GOT3 (cell line): ENCODE measurements at places on chromosomes 7 and 10.

- no peak for DNase-seq
Observed at GRCh38 chr10:95315509-95315908, 24.7 kb upstream of the PDLIM1 start.

DNA sequence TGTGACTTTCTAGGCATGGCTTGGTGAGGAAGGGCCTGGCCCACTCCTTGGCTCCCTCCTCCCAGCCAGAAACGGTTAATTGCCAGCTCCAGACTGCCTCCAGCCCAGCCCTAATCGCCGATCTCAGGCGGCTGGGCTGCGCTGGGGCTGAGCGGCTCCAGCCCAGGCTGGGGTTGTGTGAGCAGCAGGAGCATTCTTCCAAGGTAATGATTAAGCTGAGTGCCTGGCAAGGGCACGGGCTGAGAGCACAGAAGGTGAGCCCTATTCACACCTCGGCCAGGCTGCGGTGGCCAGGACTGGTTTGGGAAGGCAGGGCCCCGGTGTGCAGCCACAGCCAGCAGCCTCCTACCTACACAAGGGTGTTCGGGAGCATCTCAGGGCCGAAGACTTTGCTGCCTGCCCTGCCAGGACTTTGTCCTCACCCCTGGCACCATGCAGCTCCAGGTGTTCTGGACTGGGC is at the start of gene TMEM72:
Gene TMEM72 (plus strand): TSS at position 257 of the 460 bp plus-strand sequence. CDS start 176 bp downstream, at position 433.
- DNase-seq, result no peak

DNA sequence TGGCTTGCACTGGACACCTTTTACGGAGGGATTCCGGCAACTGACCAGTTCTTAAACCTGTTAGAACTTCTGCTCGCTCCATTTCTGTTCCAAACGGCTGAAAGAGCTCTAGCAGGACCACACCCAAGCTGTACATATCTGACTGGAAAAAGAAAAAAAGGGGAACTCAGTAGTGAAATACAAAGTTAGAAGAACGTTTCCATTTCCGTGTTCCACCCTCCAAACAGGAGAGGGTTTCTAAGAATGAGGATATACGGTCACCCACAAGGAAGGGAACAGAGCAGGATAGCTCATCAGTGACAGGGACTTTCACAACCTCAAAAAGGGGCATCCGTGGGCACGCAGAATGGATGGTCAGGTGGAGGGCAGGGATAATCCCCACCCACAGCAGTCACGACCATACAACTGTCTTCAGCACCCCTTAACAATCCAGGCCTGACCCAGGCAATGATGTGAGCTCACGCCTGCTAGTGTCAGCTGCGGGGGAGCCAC is 4.3 kb upstream of the ANKRD61 start:
- no peak for DNase-seq

DNA sequence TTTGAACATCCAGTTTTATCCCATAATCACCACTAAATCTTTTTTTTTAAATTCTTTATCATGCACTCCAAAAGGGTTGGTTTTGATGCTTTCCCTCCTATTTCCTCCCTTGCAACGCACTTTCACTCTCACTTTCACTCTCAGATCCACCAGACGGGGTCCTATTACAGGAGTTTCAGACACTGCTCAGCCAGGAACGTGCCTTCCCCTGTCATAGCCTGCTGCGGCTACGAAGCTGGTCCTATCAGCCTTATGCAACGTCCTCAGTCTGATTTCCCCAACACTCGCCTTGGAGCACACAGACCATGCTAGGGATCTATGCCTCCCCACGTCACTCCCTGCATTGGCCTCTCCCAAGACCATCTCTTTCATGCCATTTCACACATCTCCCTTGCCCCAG is 23.4 kb downstream of the ZPBP start:
- no peak for DNase-seq

DNA sequence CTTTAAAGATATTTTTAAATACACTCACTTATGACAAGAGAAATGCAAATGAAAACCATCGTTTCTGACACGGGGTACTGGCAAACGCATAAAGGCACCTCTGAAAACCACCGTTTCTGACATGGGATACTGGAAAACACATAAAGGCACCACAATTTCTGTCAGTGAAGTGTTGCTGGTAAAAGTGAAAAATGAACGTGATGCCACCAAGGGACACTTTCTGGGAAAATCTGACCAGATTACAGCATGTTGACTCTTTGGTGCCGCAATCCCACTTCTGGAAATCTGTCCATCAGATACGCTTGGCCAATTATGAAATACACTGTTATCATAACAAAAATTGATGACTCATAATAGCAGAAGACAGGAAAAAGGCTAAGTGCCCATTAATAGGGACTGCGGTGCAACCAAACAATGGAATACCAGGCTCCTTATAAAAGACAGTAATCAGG is 131.7 kb downstream of the ZMYND11 start:
- DNase-seq, result no peak

- DNase-seq, result no peak
Observed at GRCh38 chr7:91949221-91950009, 8.8 kb downstream of the AKAP9 start.

DNA sequence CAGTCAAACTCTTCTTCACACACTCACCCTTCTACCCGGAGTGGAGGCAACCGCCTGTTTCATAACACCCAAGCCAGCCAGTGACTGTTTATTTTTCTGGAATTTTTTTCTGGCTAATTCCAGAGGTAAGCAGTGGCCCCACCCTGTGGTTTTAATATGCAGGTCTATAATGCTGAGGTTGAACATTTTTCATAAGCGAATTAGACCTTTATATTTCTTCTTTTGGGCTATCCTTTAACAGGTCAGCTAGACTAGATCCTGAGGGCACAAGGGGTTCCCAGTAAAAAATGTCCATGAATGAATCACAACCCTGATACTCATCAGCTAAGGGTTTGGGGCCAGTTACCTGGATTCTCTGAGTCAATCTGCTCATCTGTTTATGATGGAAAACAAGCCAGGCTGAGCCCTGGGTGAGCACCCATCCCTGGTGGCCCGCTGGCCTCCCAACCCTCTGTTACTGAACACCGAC is 76.2 kb downstream of the GRB10 start:
- DNase-seq, result no peak

- DNase-seq, result no peak
Observed at GRCh38 chr7:1053002-1053411, 8.7 kb downstream of the GPR146 start.

DNA sequence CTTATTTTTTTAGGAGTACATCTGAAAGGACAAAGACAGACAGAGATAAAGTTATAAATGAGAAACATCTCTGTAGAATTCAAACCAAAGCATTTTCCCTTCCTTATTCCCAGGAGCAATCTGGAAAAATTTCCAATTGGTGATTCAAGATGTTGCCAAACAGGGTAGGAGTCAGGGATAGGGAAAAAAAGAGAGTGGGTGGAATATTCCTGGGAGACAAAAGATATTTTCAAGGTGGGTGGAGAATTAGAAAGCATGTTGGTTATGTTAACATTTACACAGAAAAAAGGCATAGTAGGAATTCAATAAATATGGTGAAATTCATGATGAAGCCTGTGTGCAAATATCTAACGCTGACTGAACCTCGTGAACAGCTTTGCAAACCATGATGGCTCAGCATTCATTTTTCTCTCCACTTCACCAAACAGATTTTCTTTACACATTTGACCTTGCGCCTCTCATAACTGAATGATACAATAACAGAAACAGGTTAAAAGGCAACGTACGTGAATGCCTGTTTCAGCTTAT is 25.1 kb downstream of the SLC26A5 start:
- DNase-seq, result no peak

GRCh38 chr7:138752518-138753149 is 45.2 kb upstream of the TMEM213 start:
- no peak for DNase-seq

GRCh38 chr10:96747734-96748550 is 27.6 kb upstream of the PIK3AP1 start:
- no peak for DNase-seq

DNA sequence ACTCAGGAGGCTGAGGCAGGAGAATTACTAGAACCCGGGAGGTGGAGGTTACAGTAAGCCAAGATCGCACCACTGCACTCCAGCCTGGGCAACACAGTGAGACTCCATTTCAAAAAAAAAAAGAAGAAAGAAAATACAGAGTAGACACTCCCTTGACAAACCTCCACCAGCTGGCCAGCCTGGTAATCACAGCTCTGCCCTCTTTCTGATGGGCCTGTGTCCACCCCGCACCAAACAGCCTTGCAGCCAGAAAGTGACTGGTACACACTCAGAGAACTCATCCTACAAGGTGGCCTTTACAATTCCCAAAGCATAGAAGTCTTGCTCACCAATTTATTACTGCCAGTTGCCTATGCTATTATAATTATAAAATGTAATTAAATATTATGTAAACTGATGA is 66.6 kb downstream of the COBL start:
- DNase-seq, result no peak

DNA sequence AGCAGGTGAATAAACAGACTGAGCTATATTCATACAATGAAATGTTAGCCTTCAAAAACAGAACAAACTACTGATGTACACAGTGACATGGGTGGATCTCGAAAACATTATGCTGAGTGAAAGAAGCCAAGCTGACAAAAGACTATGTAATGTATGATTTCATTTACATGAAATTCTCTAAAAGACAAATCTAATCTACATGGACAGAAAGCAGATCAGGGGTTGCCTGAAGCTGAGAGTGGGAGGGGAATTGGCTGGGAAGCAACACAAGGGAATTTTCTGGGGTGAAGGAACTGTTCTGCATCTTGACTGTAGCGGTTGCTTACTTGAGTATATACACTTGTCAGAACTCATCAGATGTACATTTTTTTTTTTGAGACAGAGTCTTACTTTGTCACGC is 121.7 kb upstream of the SVIL start:
- DNase-seq, result no peak

DNA sequence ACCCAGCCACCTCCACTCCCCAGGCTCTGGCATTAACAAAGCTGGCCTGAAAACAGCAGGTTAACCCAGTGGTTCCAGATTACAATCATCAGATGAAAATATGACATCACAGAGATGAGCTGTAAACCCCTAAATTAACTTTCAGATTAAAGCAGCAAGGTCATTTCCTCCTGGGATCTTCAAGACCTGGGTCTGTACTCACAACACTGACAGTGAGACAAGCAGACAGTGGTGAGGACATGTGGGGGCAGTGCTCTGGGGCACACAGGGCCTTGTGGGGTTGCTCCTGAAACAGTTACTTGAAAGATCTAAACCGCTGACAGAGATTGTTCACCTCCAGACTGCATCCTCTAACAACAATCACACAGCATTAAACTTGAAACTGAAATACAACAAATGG is 134.1 kb downstream of the ZNF438 start:
- no peak for DNase-seq

DNA sequence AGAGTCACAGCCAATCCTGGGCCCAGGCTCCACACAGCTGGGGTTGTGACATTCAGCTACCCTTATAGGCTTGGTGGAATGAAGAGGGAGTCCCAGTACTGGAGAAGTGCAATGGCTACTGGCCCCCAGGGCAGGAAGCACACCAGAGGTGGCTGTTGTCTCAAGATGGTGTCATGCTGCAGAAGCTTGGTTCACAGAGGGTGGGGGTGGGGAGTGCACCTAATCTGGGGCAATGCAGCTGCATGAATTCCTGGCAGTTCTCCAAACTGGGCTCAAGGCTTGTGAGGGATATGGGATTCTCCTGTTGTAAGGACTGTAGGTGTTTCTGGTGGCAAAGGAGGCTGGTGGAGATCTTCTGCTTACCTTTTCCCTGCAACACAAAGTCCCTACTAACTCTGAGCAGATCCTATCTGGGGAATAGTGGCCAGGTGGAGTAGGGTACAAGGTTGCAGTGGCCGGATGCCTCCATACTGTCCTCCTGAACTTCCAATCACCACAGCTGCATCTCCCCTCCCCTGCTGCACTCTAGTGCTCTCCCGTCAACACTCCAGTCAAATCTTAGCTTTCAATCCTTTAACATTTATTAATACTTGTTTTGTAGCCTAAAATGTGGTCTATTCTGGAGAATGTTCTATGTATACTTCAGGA is 27.4 kb upstream of the PLA2G12B start:
- no peak for DNase-seq

DNA sequence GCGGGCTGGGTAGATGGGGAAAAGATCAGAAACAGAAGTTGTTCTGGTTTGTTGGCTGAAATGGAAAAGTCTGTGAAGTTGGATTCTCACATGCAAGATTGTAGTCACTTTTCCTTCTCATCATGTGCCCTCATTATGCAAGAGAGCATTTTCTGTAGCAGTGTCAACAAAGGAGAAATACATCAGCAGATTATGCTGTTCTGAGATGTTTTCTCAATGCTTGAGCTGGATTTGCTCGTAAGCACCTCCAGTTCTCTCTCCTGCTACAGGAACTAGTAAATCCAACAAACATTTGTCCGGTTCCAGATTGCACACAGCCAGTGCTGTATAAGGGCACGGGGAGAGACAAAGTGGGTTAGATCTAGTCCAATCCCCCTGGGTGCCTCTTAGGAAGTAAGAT is 90.0 kb downstream of the GATA3 start:
- no peak for DNase-seq

DNA sequence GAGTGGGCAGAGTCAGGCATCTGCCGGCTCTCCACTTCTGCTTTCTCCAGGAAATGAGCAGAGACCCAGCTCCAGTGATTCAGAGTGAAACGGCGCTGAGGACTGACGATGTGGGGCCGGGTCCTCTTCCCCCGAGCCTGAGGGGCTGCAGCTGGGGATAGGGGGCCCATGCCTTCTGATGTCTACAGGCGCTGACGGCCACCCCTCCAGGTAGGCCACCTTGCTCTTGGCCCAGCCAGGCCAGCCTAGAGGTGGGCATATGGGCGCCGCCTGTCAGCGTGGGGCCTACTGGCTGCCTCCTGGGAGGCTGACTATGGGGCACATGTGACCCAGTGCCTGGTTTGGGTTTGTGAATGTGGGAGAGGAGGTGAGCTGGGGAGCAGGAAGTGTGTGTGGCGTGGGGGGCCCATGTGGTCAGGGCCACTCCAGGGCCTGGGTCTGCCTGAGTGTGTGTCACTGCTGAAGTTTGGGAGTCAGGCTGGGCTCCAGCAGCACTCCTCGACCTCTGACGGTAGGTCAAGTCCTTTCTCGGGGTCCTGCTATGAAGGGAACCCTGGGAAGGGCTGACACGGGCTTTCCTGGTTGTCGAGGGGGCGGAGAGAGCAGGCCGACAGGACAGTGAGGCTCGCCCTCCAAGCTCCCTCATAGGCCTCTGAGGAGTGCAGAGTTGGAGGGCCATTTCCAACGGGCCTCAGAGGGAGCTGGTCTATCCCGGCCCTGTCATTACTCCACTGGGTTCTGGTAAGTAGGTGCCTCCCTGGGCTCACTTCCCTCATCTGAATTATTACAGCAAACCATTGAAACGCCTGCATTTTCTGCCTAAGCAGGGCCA is at the start of gene WDFY4:
Gene WDFY4 (plus strand): TSS at position 82 of the 832 bp plus-strand sequence. CDS start 24,860 bp downstream, outside the sequence.
- DNase-seq, result no peak

DNA sequence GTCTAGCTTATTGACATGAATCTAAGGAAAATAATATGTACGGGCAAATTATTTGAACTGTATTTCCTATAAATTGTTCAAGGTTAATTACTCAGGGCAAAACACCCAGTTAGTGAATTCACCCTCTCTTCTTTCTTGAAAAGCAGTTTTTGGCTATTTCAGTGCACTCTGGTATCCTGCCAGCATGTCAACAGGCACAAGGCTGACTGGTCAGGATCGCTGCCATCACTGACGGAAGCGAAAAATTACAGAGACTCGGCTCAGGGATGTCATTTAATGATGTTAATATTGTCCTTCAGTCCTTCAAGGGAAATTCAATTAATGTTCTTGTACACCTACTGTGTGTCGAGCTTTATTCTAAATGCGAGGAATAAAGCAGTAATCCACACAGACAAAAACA is 28.3 kb upstream of the OLAH start:
- no peak for DNase-seq
